Uterus (tissue), 4 donors: ENCODE measurements at places on chromosomes 2 and 18. TPM values are rescaled to one million over a fixed set of nuclear protein-coding genes. Genes with fewer than 3 reads are reported as not detected.

The LINC00305 gene
- not detected for total RNA-seq

The RUFY4 gene
- total RNA-seq = 0.07 TPM

The M1AP gene
- not detected for total RNA-seq

The LAMA3 gene
- total RNA-seq = 59.5 TPM

The CD226 gene
- total RNA-seq = not detected

The SERTAD2 gene
- total RNA-seq = 1.8 TPM

The MDH1B gene
- total RNA-seq = 1.3 TPM

The RGPD3 gene
- total RNA-seq = 1.5 TPM

The REG1B gene
- not detected for total RNA-seq

The RNF144A gene
- total RNA-seq = 103 TPM

DNA sequence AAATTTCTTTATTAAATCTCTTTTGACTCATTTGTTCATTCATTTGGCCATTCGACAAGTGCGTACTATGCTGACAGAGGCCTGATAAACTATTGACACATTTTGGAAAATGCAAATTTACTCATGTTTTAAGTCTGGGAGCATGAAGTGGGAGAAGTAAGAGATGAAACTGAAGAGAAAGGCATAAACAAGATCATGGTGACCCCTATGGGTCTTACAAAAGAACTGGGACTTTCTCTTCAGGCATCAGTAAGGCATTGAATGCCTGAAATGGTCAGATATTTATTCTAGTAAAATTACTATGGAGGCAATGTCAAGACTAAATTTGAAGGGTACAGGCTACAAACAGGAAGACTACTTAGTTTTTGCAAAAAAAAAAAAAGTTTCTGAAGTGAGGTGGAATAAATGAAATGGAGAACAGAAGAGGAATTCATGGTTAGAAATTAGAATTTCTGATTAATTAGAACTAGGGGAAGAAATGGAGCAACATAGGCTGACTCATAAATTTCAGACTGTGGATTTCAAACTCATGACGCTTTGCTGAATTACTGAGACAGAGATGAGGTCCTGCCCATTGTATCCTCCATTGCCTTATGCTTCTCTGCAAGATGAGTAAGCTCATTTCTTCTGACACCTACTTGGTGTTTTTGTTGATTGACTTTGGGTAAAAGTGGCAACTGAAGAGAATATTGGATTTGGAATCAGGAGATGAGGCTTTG lies 32.7 kb downstream of the VSNL1 start:
- no peak for DNase-seq
- no peaks in the 10 kb centered on the region for H3K27me3 ChIP-seq
- H3K4me1 ChIP-seq = no peaks in the 10 kb centered on the region
- H3K27ac ChIP-seq = no peak overlapping the region
- no peaks in the 10 kb centered on the region for H3K36me3 ChIP-seq
- no peak overlapping the region for H3K4me3 ChIP-seq

- no peak for DNase-seq
- no peaks in the 10 kb centered on the region for H3K4me1 ChIP-seq
- no peaks in the 10 kb centered on the region for H3K36me3 ChIP-seq
Observed at GRCh38 chr18:35489913-35490490, 7.8 kb downstream of the INO80C start.

DNA sequence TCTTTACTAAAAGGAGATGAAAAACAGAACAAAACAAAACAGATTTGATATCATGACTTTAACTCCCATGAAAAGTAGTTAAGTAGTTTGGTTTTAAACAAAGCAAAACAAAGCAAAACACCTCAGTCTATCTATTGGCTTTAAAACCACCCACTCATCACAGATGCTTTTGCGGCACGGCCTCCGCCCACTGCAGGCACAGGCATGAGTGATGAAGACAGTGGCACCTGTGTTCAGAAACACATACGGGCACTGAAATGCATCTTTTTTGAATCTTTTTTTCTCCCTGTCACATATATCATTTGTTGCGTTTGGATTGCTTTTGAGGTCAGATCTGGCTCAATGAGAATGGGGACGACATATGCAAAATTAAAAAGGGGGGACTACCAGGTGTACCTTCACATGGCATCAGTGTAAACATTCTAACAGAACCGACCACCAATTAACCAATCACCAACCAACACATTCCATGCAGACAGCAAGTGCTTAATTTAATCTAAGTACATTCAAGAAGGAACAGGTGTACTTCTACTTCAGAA lies 147.4 kb upstream of the REV1 start:
- no peaks in the 10 kb centered on the region for H3K27me3 ChIP-seq
- peaks cover 6% of the 10 kb centered on the region for H3K4me1 ChIP-seq
- H3K4me3 ChIP-seq = no peak overlapping the region
- H3K27ac ChIP-seq = peak overlapping the region; percentile 6

DNA sequence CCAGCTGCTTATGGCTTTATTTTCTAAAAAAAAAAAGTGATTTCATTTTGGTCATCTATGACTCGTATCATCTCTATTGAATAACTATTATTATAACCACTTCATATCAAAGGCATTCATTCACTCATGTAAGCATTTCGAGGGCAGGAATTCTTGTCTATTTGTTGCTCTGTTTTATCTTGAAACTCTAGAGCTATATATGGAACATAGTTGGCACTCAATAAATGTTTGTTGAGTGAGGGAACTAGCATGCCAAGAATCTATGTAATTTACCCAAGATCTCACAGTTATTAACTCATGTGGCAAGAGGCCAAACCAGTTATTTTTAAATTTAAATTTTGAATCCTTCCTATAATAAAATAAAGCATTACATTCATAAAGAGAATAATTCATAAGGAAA lies 470.1 kb downstream of the TMX3 start:
- no peaks in the 10 kb centered on the region for H3K27me3 ChIP-seq
- no peaks in the 10 kb centered on the region for H3K36me3 ChIP-seq
- no peak overlapping the region for H3K27ac ChIP-seq
- no peaks in the 10 kb centered on the region for H3K4me1 ChIP-seq
- DNase-seq = no peak

DNA sequence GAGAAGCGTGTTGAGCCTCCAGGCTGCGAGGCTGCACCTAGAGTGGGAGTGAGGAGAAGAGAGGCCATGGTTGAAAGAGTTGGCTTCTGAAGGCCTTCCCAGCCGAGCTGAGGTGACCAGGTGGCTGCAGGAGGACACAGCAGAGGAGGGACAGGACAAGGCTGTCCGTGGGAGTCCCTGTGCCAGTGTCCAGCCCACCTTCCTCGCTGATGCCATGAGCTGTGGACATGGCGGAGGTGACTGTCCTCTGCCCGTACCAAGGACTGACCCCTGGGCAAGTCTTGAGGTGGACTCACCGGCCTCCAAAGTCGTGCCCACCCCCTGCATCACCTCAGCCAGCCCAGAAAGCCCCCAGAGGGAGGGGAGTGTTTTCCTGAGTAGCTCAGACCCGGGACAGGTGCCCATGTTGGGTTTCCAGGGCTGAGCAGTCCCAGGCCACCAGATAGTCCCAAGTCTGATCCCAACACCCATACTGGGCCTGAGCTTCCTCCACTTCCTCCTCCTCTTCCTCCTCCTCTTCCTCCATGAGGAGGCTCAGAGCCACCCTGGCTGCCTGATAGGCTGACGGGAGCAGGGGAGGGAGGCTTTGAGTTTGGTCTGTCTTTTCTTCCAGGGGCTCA lies 43.0 kb upstream of the FOSL2 start:
- H3K4me1 ChIP-seq = no peaks in the 10 kb centered on the region
- H3K4me3 ChIP-seq = no peak overlapping the region
- no peak for DNase-seq
- no peaks in the 10 kb centered on the region for H3K27me3 ChIP-seq
- H3K27ac ChIP-seq = no peak overlapping the region

DNA sequence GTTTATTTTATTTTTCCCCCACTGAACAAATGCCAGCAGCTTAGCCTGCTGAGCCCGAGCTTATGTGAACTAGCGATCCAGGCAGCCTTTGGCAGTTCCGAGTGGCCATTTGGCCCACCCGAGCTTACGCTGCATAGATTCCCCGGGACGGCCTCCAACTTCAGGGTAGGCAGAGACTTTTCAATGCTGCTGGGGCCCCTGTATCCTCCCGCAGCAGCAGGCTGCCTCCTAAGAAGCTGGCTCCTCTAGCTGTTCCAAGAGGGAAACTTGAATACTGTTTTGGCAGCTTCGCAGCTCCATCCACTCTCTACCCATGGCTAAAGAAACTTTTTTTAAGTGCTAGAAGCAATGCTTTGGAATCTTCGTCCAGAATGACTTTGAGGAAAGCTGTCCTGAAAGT lies 295.2 kb downstream of the SS18 start:
- H3K4me3 ChIP-seq = no peak overlapping the region
- H3K4me1 ChIP-seq = no peaks in the 10 kb centered on the region
- H3K36me3 ChIP-seq = no peaks in the 10 kb centered on the region
- no peak overlapping the region for H3K27ac ChIP-seq
- H3K27me3 ChIP-seq = no peaks in the 10 kb centered on the region

DNA sequence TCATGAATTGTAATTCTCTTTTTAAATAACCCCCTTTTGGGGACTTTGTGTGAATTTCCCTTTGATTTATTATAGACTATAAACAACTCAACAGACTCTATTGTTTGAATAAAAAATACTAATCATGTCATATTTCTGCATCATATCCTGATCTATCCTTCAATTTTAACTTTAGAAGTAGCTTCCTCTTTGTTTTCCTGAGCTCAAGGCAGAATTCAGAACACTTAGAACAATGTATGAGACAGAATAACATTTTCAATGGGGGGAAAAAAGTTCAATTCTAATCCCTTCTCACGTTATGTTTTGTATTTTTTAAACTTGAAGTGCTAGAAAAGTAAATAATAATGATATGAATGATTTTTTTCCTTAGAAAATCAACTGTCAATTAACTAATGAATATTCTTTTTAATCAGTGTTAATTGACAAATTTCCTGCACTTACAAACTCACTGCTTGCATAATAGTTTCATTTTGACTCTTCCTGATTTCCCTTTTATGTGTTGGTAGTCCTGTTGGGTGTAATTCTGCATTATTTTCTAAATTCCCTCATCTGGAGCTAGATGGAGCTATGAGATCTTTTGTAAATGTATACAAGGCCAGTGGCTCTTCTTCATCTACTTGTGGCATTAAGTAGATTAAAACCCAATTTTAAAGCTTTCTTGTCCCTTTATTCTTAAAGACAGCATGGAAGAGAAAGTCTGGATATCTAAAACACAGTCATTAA lies 326.1 kb downstream of the PARD3B start:
- H3K27ac ChIP-seq = no peak overlapping the region
- no peaks in the 10 kb centered on the region for H3K27me3 ChIP-seq
- H3K4me3 ChIP-seq = no peak overlapping the region
- no peaks in the 10 kb centered on the region for H3K36me3 ChIP-seq

DNA sequence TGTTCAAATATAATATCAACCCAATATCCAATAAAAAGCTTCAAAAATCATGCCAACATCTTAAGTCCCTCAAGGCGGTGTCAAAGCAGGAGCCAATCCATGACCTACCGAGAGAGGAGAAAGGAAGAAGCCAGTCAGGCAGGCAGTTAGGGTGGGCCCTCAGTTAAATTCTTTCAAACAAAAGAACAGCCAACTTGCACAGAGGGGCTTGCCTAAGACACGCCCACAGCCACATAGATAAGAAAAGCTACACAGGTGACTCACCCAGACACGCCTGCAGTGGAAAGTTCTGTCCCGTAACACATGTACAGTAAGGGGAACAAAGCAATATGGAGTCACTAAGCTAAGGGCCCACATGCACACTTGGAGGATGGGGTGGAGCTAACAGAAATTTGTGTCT lies 61.3 kb downstream of the SP110 start:
- H3K36me3 ChIP-seq = no peaks in the 10 kb centered on the region
- H3K27me3 ChIP-seq = no peaks in the 10 kb centered on the region

GRCh38 chr2:68487773-68488355 lies 20.5 kb downstream of the APLF start:
- H3K4me1 ChIP-seq = no peaks in the 10 kb centered on the region
- no peak overlapping the region for H3K27ac ChIP-seq
- no peaks in the 10 kb centered on the region for H3K36me3 ChIP-seq
- DNase-seq = no peak
- H3K4me3 ChIP-seq = no peak overlapping the region

DNA sequence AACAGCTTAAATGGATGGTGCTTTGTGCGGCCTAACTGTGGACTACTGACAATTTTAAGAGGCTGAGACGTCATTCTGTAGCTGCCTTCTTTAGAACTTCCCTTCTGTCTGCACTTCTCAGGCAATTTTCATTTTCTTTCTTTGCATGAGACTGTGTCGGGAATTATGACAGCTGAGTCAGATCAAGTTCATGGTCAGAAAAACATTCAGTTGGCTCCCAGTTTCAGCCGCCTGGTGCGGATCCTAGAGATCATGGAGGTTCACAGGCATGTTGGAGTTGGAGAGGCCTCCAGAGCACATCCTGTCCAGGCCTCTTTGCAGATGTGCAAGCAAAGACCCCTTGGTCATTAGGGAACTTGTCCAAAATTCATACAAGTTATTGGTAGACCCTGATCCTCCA lies 135.0 kb downstream of the TANC1 start:
- H3K27me3 ChIP-seq = no peaks in the 10 kb centered on the region
- H3K4me1 ChIP-seq = peaks cover 13% of the 10 kb centered on the region
- H3K27ac ChIP-seq = no peak overlapping the region
- H3K36me3 ChIP-seq = no peaks in the 10 kb centered on the region

DNA sequence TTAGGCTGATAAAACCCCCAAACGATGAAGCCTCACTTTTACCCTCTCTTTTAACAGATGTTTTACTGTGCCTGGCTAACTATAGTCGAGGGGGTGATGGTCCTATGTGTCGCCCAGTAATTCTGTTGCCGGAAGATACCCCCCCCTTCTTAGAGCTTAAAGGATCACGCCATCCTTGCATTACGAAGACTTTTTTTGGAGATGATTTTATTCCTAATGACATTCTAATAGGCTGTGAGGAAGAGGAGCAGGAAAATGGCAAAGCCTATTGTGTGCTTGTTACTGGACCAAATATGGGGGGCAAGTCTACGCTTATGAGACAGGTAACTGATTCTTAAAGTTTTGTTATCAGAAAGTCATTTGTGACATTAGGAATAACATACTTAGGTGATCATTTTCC lies 20.4 kb downstream of the MSH6 start:
- no peaks in the 10 kb centered on the region for H3K27me3 ChIP-seq
- no peak overlapping the region for H3K27ac ChIP-seq

DNA sequence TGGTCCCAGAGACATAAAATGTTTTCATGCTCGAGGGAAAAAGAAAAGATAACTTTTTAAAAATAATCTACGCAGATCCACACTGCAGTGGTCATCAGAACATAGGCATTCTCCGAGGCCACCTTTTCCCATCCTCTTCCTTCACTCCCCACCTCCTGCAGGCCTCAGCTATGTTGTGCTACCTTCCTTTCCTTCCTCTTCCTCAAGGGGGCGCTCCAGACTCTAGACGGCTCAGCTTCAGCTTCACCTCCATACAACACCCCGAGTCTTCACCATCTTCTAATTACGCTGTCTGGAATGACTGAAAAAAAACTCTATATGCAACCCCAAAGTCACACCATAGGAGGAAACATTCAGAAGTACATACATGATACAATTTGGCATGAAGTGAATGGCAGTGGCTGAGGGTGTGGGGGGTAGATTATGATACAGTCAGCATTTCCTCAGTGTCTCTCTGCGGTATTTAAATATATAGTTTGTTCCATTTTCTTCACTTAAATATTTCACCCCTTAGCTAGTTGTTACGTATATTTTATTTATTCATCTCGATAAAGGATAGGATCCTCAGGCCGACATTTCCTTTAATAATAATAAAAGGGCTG lies 583.6 kb downstream of the IRS1 start:
- H3K36me3 ChIP-seq = no peaks in the 10 kb centered on the region
- H3K4me3 ChIP-seq = no peak overlapping the region
- peak; percentile 24 for DNase-seq
- H3K27me3 ChIP-seq = no peaks in the 10 kb centered on the region

GRCh38 chr2:233413559-233414272 lies 59.4 kb downstream of the DGKD start:
- no peaks in the 10 kb centered on the region for H3K36me3 ChIP-seq
- peaks cover 9% of the 10 kb centered on the region for H3K4me1 ChIP-seq
- H3K4me3 ChIP-seq = no peak overlapping the region
- H3K27ac ChIP-seq = peak overlapping the region; percentile 39

- no peak for DNase-seq
- H3K27ac ChIP-seq = no peak overlapping the region
- H3K4me1 ChIP-seq = no peaks in the 10 kb centered on the region
- no peak overlapping the region for H3K4me3 ChIP-seq
Observed at GRCh38 chr18:41949206-41949920, 5.7 kb upstream of the PIK3C3 start.
